ENCODE measurements at places on chromosomes 13 and 19.

DNA sequence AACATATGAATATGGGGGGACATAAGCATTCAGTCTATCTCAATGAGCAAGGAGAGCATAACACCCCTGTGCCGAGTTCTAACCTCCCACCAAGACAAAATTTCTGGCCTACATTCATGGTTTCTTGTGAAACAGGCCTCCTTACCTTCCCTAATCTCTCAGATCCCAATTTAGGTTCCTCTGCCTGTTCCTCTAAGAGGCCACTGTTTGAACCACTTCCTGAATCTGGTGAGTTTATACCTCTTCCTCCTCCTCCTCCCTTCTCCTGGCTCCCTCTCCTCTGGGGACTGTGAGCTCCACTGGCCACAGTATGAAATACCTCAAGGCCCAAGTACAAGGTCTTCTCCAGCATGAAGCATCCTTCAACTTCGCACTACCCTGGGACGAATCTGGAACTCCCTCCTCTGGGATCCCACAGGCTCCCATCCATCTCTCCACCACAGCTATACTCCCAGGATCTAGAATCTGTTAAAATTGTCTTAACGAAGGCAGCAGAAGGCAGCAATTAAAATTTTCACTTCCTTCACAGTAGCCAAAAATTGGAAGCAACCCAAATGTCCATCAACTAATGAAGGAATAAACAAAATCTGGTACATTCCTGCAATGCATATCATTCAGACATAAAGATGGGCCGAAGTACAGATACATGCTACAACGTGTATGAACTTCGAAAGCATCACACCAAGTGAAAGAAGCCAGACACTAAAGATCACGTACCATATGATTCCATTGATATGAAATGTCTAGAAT lies 7.8 kb upstream of the SIGLECL1 start:
- no peaks in the 10 kb centered on the region for H3K4me1 ChIP-seq
- peaks cover 12% of the 10 kb centered on the region for H3K27me3 ChIP-seq
- no peak for DNase-seq
- no peak overlapping the region for H3K4me3 ChIP-seq

- no peaks in the 10 kb centered on the region for H3K36me3 ChIP-seq
- H3K27ac ChIP-seq: no peak overlapping the region
- H3K27me3 ChIP-seq: no peaks in the 10 kb centered on the region
- no peak for DNase-seq
- no peaks in the 10 kb centered on the region for H3K4me1 ChIP-seq
- H3K4me3 ChIP-seq: no peak overlapping the region
Measured at GRCh38 chr13:72072261-72072660, 205.3 kb upstream of the DACH1 start.

DNA sequence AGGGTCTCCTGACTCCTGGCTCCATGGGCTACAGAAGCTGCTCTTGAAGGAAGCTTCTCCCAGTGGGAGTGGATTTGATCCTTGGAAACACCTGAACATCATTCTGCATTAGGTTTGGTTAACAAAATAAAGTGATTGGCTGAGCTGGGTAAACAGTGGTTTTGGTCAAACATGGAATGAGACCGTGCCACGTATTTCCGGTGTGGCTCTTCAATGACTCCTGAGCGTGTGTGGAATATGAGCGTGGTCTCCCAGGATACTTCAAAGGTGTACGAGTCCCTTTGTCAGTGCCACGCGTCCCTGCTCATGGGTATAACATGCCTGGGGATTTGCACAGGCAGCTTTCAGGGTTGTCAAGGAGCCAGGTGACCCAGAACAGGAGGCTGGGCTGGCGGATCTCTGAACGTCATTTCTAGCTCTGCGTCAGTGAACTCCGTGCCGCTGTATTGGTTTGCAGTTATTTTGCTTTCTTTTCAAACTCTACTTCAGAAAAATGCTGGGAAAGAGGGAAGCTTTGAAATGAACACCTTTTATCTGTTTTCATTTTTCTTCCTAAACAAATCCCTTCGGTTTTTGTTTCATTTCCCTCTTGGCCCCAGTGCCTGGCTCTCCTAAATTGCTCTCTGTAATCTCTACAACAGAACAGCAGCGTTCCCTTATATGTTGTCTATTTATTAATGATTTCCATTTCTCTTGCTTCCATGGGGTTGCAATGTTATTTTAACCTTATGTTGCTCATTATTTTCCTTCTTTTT lies 26.3 kb upstream of the GJB6 start:
- DNase-seq: no peak
- H3K4me1 ChIP-seq: peaks cover 6% of the 10 kb centered on the region
- no peaks in the 10 kb centered on the region for H3K27me3 ChIP-seq
- H3K27ac ChIP-seq: peak overlapping the region; percentile 49

GRCh38 chr13:51252954-51253532 lies 30.8 kb downstream of the FAM124A start:
- no peak overlapping the region for H3K27ac ChIP-seq
- no peaks in the 10 kb centered on the region for H3K4me1 ChIP-seq
- DNase-seq: no peak

GRCh38 chr19:17950310-17951156 lies 16.4 kb upstream of the KCNN1 start:
- peaks cover 39% of the 10 kb centered on the region for H3K27me3 ChIP-seq
- no peak for DNase-seq
- H3K4me3 ChIP-seq: peak overlapping the region; percentile 2
- H3K27ac ChIP-seq: no peak overlapping the region

- H3K27me3 ChIP-seq: no peaks in the 10 kb centered on the region
- H3K36me3 ChIP-seq: no peaks in the 10 kb centered on the region
- H3K27ac ChIP-seq: no peak overlapping the region
Measured at GRCh38 chr13:73732350-73732749, 401.9 kb downstream of the KLF12 start.

DNA sequence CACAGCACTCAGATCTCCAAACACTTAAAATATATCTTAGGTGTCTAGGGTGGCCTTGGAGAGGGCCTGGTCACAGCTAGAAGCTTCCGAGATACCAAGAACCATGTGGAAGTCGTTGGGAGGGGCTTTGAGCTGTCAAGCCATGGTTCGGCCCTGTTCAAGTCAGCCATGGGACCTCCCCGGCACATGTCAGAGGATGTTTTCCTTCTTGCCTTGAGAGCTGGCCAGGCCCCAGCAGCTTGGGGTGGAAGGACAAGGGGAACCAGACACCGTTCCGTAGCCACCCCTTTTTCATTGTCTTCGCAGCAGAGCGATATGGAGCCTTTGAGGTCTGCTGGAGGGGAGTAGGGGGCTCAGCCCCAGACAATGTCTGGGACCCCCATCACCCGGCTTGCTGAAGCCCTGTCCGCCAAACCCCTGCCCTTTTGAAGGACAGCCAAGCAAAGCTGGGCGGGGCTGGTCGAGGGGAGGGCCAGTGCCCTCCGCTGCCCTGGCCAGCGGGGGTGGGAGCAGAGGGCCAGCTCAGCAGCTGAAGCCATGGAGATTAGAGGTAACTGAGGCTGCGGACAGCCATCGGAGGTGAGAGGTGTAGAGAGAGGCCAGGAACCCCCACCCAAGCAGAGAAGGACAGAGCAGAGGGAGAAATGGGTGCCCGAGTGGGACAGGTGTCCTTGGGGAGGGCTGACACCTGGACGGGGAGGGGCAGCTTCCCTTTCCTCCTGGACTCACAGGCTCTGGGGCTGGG lies 435 bp downstream of the KLK11 start:
- H3K27me3 ChIP-seq: no peaks in the 10 kb centered on the region
- peaks cover 7% of the 10 kb centered on the region for H3K4me1 ChIP-seq
- peaks cover 24% of the 10 kb centered on the region for H3K36me3 ChIP-seq
- peak overlapping the region; percentile 61 for H3K4me3 ChIP-seq
- no peak for DNase-seq

DNA sequence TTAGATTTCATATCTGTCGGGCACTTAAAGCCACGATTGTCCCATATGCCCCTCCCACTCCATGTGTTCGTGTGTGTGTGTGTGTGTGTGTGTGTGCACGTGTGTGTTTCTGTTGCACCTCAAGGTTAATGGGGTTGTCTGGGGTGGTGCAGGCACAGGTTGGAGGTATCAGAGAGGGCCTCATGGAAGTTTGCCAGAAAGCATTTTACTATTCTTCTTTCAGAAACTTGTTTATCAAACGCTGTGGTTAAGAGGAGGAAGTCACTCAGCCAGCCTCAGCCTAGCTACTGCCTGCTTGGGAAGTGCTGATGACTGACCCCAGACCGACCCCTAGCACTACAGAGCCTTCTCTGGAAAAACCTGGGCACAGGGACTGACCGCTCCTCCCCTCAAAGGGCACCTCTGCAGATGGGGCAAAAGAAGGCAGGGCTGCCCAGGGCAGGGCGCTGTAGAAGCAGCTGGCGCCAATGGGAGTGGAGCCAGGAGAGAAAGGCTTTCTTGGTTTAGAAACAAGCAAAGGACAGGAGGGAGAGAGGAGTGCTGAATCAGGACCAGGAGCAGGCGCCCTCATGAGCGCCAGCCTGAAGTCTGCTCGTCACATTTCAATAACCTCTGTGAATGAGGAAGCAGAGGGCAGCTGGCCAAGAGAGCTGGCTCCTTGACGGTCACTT lies 3.9 kb downstream of the SIAH3 start:
- H3K27me3 ChIP-seq: no peaks in the 10 kb centered on the region
- H3K36me3 ChIP-seq: no peaks in the 10 kb centered on the region
- H3K4me3 ChIP-seq: no peak overlapping the region

GRCh38 chr13:77714119-77714755 lies 16.8 kb downstream of the SLAIN1 start:
- H3K27ac ChIP-seq: no peak overlapping the region
- no peaks in the 10 kb centered on the region for H3K36me3 ChIP-seq
- no peaks in the 10 kb centered on the region for H3K4me1 ChIP-seq
- no peak for DNase-seq
- no peak overlapping the region for H3K4me3 ChIP-seq

DNA sequence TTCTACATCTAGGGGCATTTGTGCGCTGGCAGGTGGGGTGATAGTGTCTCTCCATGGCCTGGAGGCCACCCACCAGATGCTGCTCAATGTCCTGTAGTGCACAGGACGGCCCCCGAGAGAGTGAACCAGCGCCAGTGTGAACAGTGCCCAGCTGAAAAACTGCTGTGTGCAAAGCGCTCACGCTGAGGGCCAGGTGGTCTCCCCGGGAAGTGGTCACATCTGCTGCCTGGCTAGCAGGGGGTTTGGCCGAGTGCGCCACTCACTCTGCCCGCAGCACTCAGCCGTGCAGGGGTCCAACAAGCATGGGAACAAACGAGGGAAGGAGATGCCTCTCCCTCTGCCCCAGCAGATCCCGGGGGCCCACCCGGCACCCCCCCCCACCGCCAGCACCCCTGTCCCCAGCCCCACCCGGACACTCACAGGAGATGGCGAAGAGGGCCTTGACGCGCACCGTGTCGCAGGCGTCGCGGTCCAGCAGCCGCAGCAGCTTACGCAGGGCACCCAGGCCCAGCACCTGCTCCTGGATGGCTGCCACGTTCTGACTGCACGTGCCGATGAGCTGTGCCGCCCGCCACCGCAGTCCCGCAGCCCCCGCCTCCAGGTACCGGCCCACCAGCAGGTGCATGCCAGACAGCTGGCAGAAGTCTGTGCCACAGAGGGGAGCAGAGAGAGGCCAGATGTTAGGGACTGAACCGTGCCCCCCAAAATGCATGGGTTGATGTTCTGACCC lies 5.8 kb downstream of the HSPBP1 start:
- no peak overlapping the region for H3K4me3 ChIP-seq
- no peaks in the 10 kb centered on the region for H3K27me3 ChIP-seq
- no peak overlapping the region for H3K27ac ChIP-seq
- peaks cover 4% of the 10 kb centered on the region for H3K4me1 ChIP-seq
- H3K36me3 ChIP-seq: peaks cover 23% of the 10 kb centered on the region

DNA sequence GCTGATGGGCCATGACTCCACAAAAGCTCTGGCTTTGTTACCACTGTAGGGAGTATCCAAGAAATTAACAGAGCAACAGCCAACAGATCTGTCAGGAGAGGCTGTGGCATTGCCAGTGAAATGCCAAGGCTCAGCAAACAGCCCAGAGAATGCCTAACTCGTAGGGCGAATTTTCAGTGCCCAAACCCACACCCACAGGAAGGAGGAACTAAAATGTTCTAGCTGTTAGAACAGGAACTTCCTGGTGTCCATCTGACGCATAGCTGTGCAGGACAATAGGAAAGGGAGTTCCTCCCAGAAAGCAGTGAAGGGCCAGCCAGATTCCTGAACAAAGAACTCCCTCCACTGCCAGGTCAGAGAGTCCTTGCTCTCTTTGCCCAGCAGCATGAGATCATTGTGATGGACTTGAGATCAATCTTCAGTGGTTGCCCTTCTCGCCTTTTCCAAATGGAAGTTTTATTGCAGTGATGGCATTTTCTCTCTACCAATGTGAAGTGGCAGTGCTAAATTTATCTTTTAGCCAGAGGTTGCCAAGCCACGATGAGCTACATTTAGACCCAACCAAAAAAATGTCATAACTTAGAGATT lies 224.2 kb upstream of the STARD13 start:
- peaks cover 32% of the 10 kb centered on the region for H3K4me1 ChIP-seq
- H3K36me3 ChIP-seq: no peaks in the 10 kb centered on the region
- H3K27ac ChIP-seq: peak overlapping the region; percentile 82
- no peak overlapping the region for H3K4me3 ChIP-seq
- no peak for DNase-seq
- H3K27me3 ChIP-seq: no peaks in the 10 kb centered on the region

GRCh38 chr13:22423261-22423660 lies 752.4 kb downstream of the FGF9 start:
- no peak for DNase-seq
- H3K27me3 ChIP-seq: no peaks in the 10 kb centered on the region
- no peaks in the 10 kb centered on the region for H3K4me1 ChIP-seq
- no peaks in the 10 kb centered on the region for H3K36me3 ChIP-seq
- H3K4me3 ChIP-seq: no peak overlapping the region
- H3K27ac ChIP-seq: no peak overlapping the region

GRCh38 chr13:48412881-48413351 lies at the start of gene LPAR6:
LPAR6 (minus strand) TSS chr13:48413113; CDS start chr13:48412423, 690 bp downstream.
- H3K36me3 ChIP-seq: no peaks in the 10 kb centered on the region
- DNase-seq: no peak
- H3K27ac ChIP-seq: peak within 1 kb of the TSS; percentile 88

DNA sequence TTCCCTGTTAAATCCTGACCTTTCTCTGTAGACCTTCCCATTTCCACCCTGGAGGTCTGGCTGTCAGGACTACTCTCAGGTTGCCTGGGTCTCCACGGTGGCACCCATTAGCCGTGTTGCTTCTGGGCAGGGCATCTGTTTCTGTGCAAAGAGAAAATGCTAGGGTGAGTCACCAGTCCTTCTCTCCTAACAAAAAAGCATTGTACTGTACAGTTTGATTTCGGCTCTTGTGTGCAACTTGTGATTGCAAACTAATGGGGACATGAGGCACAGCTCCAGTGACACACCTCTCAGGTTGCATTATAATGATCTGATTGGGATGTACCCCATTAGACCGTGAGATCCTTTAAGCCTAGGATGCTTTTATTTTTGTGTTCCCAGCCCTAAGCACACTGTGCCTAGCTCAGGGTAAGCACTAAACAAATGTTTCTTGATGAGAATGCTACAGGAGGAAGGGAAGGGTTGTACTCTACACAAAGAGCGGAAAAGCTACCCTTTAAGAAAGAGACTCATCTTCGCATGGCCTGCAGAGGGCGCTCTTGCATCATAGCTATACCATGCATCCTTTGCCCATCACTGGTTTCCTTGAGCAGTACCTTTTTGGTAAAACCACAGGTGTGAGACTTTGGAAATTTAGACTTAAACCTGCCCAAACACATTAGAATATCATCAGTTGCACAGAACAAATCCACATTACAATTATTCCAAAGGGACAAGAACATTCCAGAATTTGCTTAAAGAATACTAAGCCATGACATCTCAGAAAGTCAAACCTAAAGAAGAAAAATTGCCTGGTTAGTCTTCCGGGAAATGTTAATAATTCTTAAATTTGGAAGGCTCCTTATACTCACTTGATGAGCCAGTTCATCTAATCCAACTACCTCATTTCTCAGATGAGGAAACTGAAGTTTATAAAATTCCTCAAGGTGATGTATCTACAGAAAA lies 20.3 kb upstream of the TRIM13 start:
- no peak overlapping the region for H3K27ac ChIP-seq
- no peaks in the 10 kb centered on the region for H3K27me3 ChIP-seq
- no peaks in the 10 kb centered on the region for H3K36me3 ChIP-seq
- DNase-seq: peak; percentile 2
